ENCODE measurements at places on chromosomes 12 and 14.

- no peak overlapping the region for H3K4me3 ChIP-seq
- H3K27me3 ChIP-seq, result no peaks in the 10 kb centered on the region
- no peaks in the 10 kb centered on the region for H3K4me1 ChIP-seq
- DNase-seq, result no peak
- no peak overlapping the region for H3K27ac ChIP-seq
Measured at GRCh38 chr12:15636060-15636890, 152.9 kb downstream of the EPS8 start.

DNA sequence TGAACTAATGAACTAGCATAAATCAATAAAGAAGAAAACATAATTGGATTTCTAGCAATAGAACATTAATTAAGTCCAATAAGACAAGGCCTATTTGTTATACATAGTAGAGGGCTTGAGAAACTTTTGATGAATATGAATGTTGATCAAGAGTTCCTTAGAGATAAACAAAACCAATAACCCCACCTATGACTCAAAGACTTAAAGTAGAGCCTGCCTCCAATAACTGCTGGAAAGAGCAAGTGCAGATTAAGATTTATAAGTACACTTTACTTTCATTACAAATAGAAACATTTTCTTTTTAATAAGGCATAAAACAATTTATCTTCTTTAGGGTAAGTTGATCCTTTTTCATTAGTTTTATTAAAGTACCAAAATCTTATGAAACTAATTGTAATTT is 185.7 kb downstream of the SRGAP1 start:
- DNase-seq, result no peak
- H3K4me1 ChIP-seq, result no peaks in the 10 kb centered on the region
- no peak overlapping the region for H3K27ac ChIP-seq
- H3K4me3 ChIP-seq, result no peak overlapping the region

DNA sequence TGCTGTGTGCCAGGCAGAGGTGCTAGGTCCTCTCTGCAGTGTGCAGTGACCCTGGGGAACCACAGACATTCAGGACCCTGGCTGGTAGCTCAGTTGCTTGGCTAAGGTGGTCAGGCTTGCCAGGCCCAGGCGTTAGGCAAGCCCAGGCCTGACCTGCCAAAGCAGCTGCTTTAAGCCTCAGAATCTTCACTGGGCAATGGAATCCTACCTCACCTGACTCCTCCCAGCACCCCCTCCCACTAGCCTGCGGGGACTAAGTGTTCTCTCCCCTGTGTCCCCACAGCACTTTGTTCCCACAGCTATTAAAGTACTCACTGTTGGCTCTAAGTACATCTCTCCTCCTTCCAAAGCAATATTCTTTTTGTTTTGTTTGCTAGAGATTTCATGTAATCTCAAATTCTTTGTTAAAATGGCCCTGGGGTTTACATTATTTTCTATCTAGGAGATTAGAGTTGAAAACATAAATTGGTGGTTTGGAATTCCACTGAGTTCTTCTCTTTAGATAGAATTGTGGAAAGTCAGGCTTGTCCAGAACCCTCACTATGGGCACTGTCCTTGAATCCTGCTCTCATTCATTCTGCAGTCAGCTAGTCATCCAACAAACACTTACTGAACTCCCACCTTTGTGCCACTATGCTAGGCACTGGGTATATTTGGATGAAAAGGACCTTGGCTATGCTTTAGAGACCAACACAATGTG is 44.4 kb downstream of the DGLUCY start:
- peaks cover 3% of the 10 kb centered on the region for H3K27me3 ChIP-seq
- H3K4me3 ChIP-seq, result no peak overlapping the region
- H3K27ac ChIP-seq, result no peak overlapping the region
- H3K4me1 ChIP-seq, result peaks cover 6% of the 10 kb centered on the region

DNA sequence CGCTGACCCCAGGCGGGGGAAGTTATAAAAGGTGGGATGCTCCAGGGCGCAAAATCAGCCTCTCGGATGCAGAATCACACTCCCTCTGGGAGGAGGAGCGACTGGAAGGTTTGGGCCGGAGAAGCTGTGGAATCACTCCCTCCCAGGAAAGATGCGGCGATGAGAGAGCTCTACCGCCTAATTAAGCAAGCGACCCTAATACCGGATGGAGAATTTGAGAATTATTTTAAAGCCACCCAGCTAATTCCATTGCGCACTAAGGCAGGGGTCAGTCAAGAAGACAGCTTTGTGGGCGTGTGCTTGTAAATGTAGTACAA is 1.9 kb downstream of the COL2A1 start:
- peaks cover 27% of the 10 kb centered on the region for H3K27me3 ChIP-seq
- peaks cover 16% of the 10 kb centered on the region for H3K4me1 ChIP-seq
- no peak overlapping the region for H3K27ac ChIP-seq
- H3K36me3 ChIP-seq, result peaks cover 4% of the 10 kb centered on the region
- H3K4me3 ChIP-seq, result peak overlapping the region; percentile 94

DNA sequence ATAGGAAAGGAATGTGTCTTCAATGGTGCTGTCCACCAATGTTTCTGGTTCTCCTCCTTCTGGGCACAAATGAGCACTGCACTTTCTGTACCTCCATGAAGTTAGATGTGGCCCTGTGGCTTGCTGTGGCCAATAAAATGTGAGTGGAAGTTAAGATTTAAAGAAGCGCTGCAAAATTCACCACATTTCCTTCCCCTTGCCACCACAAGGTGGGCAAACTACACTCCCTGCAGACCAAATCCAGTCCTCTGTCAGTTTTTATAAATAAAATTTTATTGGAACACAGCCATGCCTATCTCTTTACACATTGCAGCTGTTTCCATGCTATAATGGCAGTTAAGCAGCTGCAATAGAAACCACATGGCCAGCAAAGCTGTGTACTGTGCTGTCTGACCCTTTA is 141.4 kb upstream of the TMPO start:
- H3K4me1 ChIP-seq, result peaks cover 22% of the 10 kb centered on the region
- no peaks in the 10 kb centered on the region for H3K27me3 ChIP-seq
- H3K36me3 ChIP-seq, result no peaks in the 10 kb centered on the region
- no peak for DNase-seq
- H3K27ac ChIP-seq, result no peak overlapping the region

GRCh38 chr12:104003596-104003995 is 37.9 kb downstream of the TDG start:
- no peaks in the 10 kb centered on the region for H3K27me3 ChIP-seq
- H3K36me3 ChIP-seq, result no peaks in the 10 kb centered on the region
- H3K4me1 ChIP-seq, result no peaks in the 10 kb centered on the region
- no peak overlapping the region for H3K4me3 ChIP-seq
- no peak for DNase-seq

DNA sequence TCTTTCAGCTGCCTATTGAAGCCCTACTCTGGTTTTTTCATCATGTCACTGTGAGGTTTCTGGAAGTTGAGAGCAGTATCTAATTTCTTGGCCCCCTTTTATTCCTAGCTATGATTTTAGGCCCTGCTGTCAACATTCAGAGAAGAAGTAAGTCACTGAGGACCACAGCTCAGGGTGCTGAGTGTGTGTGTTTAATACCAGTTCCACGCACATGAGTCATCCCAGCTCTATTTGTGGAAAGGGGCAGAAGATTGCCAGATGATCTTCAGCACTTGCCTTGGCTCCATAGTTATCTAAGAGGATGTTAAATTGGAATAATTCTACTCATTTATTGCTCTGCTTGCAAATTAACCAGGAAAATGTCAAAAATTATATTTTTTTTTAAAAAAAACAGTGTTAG is 65.5 kb upstream of the SLC38A4 start:
- no peak for DNase-seq
- no peaks in the 10 kb centered on the region for H3K4me1 ChIP-seq
- no peak overlapping the region for H3K27ac ChIP-seq
- H3K36me3 ChIP-seq, result no peaks in the 10 kb centered on the region

DNA sequence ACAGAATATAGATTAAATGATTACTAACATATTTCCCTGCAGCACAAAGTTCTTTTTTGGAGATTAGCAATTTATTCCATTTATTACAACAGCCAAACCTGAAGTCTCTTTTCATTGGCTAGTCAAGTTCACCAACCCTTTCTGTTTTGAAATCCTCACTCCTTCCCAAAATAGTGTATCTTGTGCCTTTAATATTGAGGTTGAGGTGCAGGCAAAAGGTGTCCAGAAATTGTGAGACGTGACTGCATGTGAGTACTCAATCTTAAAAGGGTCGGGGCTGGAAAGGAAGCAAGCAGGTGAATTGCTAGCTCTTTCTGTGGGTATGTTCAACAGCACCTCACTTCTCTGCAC is 11.1 kb upstream of the FOXN3 start:
- peaks cover 32% of the 10 kb centered on the region for H3K4me1 ChIP-seq
- no peak for DNase-seq
- H3K4me3 ChIP-seq, result no peak overlapping the region
- H3K36me3 ChIP-seq, result peaks cover 3% of the 10 kb centered on the region
- peaks cover 6% of the 10 kb centered on the region for H3K27me3 ChIP-seq
- peak overlapping the region; percentile 62 for H3K27ac ChIP-seq

DNA sequence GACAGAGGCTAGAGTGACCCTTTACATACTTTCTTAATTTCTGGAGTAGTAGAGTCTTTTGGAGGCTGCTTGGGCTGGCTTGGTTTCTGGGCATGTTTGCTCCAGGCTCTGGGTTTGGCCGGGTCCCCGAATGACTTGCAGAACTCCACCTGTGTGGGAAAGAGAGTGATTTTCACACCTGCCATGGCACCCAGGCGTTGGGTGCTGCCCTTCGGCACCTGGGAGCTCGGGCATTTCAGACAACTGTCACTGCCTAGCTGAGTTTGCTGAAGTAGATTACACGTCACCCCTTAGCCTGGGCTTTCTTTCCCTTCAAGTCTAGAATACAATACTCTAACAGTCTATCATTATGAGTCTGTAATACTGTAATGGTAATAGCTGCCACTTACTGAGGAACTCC is 6.1 kb downstream of the RBM19 start:
- no peaks in the 10 kb centered on the region for H3K36me3 ChIP-seq
- H3K27me3 ChIP-seq, result no peaks in the 10 kb centered on the region
- no peak overlapping the region for H3K4me3 ChIP-seq
- no peak for DNase-seq

- no peaks in the 10 kb centered on the region for H3K4me1 ChIP-seq
- DNase-seq, result no peak
- H3K27ac ChIP-seq, result no peak overlapping the region
- peaks cover 4% of the 10 kb centered on the region for H3K27me3 ChIP-seq
- H3K36me3 ChIP-seq, result peaks cover 5% of the 10 kb centered on the region
Measured at GRCh38 chr12:106889326-106889725, 66.4 kb upstream of the TMEM263 start.

Data from glutamatergic neuron (in vitro differentiated cells).